ENCODE measurements at places on chromosomes 6 and 20.

DNA sequence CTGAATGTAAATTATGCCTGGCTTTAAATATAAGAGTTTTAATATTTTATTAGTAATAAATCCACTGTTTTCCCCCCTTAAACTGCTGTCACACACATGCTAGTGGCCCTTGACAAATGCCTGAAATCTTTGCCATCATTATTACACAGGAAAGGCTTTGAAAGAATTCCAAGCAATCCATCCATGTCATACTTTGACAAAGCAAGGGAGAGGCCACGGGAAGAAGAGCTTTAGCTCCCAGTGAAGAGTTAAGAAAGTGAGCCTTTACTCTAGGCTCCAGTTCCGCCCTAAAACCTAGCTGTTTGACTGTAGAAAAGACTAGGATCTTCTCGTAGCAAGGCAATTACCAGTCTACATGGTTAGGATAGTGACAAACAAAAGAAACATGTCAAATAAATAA is 147.9 kb downstream of the GMDS start:
- no peak overlapping the region for H3K4me3 ChIP-seq
- DNase-seq = no peak
- H3K27me3 ChIP-seq = no peaks in the 10 kb centered on the region

- no peak overlapping the region for H3K4me3 ChIP-seq
- peaks cover 4% of the 10 kb centered on the region for H3K4me1 ChIP-seq
- DNase-seq = no peak
- H3K27ac ChIP-seq = no peak overlapping the region
- no peaks in the 10 kb centered on the region for H3K36me3 ChIP-seq
- H3K27me3 ChIP-seq = no peaks in the 10 kb centered on the region
Measured at GRCh38 chr20:36060676-36061075, 92.3 kb downstream of the CNBD2 start.

GRCh38 chr20:15899967-15900366 is 673.3 kb downstream of the KIF16B start:
- H3K36me3 ChIP-seq = no peaks in the 10 kb centered on the region
- peaks cover 13% of the 10 kb centered on the region for H3K4me1 ChIP-seq
- H3K27me3 ChIP-seq = peaks cover 8% of the 10 kb centered on the region
- no peak overlapping the region for H3K4me3 ChIP-seq
- DNase-seq = no peak

DNA sequence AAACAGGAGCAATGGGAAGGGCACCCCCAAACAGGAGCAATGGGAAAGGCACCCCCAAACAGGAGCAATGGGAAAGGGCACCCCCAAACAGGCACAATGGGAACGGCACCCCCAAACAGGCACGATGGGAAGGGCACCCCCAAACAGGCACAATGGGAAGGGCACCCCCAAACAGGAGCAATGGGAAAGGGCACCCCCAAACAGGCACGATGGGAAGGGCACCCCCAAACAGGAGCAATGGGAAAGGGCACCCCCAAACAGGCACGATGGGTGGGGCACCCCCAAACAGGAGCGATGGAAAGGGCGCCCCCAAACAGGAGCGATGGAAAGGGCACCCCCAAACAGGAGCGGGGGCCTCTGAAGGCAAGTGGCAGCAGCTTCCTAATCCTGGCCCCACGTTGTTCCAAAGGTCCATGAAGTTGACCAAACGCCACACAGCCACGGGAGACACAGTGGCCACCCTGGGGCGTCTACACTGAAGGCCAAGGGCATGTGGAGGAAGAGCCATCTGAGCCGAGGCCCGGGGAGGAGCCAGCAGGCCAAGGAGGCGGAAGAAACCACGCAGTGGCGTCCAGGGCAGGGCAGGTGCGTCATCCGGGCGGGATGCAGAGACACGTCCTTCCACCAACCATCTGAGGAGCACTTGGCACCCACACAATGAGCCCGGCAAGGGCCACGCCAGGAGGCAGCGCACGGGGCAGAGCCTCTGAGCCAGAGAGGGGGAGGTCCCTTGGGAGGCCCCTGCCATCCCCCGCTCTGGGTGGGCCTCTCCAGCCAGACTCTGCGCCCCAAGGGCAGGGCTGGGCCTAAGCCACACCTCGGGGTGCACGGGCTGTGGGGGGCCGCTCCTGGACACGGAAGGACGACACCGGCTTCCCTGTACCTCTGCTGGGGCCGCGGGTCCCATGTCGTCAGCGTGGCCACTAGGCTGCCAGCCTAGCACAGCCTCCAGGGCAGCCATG is 21.5 kb upstream of the NTSR1 start:
- DNase-seq = no peak
- H3K36me3 ChIP-seq = no peaks in the 10 kb centered on the region
- H3K27ac ChIP-seq = no peak overlapping the region
- no peak overlapping the region for H3K4me3 ChIP-seq
- peaks cover 9% of the 10 kb centered on the region for H3K4me1 ChIP-seq

DNA sequence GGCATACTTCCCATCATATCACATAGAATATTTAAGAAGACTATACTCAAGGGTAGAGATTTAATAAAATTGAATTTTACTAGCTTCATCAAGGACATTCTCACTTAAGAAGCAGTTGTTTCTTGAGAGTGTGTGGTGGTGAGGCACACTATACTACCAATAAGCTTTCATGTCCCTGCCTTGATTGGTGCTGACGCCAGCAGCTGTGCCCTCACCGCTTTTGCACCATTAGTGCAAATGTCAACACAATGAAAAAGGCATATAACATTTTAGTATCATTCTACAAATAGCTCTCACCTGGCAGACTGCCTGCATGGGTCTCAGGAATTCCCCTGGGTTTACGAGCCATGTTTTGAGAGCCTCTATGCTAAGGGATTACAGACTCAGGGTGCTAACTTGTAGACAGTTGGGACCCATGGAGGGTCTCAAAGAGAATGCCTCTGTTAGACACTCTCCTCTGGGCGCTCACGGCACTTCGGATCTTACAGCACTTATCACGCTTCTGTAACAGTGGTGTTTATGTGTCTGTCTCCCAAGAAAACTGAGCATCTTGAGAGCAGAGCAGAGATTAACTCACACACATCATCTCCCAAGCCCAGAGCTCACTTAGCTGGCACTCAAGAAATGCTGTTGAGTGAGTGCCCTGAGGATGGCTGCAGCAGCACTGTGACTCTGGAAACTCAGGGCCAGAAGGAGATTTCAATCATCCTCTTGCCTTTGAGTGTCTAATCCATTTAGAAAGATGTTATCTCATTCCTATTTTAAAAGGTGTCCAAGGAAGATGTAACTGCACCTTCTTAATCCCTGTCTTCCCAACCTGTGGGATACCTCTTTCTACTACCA is 143.3 kb upstream of the GPR6 start:
- H3K27ac ChIP-seq = no peak overlapping the region
- no peak for DNase-seq
- H3K4me1 ChIP-seq = no peaks in the 10 kb centered on the region
- H3K36me3 ChIP-seq = peaks cover 5% of the 10 kb centered on the region

GRCh38 chr6:35914536-35914935 is 6.4 kb downstream of the SRPK1 start:
- H3K36me3 ChIP-seq = peaks cover 62% of the 10 kb centered on the region
- peak overlapping the region; percentile 41 for H3K27ac ChIP-seq
- H3K27me3 ChIP-seq = no peaks in the 10 kb centered on the region
- no peak for DNase-seq
- peaks cover 11% of the 10 kb centered on the region for H3K4me1 ChIP-seq
- H3K4me3 ChIP-seq = no peak overlapping the region

- peaks cover 14% of the 10 kb centered on the region for H3K4me1 ChIP-seq
- DNase-seq = no peak
- H3K27me3 ChIP-seq = peaks cover 63% of the 10 kb centered on the region
- no peaks in the 10 kb centered on the region for H3K36me3 ChIP-seq
- no peak within 1 kb of the TSS for H3K27ac ChIP-seq
Measured at GRCh38 chr6:83853178-83854000, at the start of gene RIPPLY2. TSS of gene RIPPLY2 (plus strand) at chr6:83853360. CDS start at chr6:83853417, 57 bp downstream.

DNA sequence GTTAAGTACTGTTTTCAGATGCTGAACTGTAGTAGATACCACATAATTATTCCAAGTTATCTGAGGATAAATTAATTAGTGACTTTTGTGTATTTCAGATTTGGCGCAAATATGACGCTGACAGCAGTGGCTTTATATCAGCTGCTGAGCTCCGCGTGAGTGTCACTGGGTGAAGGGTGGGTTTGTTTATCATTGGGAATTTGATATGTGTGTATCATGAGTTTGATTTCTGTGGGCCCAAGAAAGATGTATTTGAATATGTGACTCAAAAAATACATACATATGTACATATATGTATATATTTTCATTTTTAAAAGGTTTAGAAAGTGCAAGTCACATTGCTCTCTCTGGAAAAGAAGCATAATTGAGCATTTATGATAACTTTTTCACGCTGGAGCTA is 17.4 kb downstream of the SCGN start:
- no peaks in the 10 kb centered on the region for H3K4me1 ChIP-seq
- H3K27me3 ChIP-seq = peaks cover 20% of the 10 kb centered on the region
- H3K27ac ChIP-seq = no peak overlapping the region
- H3K36me3 ChIP-seq = no peaks in the 10 kb centered on the region
- no peak overlapping the region for H3K4me3 ChIP-seq

- H3K4me3 ChIP-seq = no peak overlapping the region
- no peak overlapping the region for H3K27ac ChIP-seq
- H3K36me3 ChIP-seq = peaks cover 3% of the 10 kb centered on the region
- H3K27me3 ChIP-seq = peaks cover 91% of the 10 kb centered on the region
- DNase-seq = no peak
- peaks cover 13% of the 10 kb centered on the region for H3K4me1 ChIP-seq
Measured at GRCh38 chr20:676967-677366, 1.4 kb upstream of the SCRT2 start.

DNA sequence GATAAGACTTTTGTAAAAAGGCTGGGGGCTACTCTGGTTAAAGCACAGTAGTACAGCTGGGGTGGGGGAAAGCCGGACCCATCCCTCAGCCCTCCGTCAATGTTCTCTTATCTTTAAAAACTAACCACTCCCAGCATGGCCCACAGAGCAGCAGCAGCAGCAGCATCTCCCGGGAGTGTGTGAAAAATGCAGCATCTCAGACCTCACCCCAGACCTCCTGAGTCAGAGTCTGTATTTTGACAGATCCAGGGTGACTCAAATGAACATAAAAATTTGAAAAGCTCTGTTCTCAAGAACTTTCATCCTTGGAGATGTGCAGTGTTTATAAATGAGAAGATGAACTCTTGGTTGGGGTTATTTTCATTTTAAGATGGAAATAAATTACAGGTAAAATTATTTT is 277.7 kb upstream of the ECI2 start:
- no peak overlapping the region for H3K27ac ChIP-seq
- peaks cover 8% of the 10 kb centered on the region for H3K36me3 ChIP-seq
- H3K27me3 ChIP-seq = peaks cover 5% of the 10 kb centered on the region
- H3K4me3 ChIP-seq = no peak overlapping the region
- H3K4me1 ChIP-seq = no peaks in the 10 kb centered on the region
- DNase-seq = no peak

DNA sequence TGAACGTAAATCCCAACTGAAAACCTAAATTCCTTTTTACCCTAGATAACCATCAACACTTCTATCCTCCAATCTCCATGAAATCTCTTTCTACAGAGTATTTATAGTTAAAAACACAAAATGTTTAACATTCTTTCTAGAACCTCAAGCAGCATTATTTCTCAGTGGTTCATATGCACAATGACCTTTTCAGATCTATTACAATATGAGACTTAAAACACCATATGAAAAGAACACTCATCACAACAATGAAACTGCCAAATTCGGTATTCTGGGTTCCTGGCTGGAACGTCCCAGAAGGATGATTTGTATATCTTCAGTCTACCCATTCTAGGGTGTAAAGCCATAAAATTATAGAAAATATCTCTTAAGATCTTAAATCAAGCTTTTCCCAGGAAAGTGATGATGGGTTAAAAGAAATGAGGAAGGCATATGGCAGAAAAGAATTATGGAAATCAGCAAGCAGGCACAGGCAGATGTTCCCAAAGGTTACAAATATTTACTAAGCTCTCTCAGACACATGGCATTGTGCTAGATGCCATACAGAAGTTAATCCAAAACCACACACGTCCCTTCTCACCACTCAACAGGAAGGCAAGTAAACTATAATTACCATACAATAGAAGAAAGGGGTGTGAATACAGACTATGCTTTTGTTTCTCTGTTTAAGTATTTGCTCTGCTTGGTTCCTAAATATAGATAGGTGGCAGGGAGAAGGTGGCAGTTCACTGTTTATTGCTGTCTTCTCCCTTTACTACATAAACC is 118.0 kb downstream of the CHD6 start:
- no peak overlapping the region for H3K4me3 ChIP-seq
- no peak overlapping the region for H3K27ac ChIP-seq
- no peak for DNase-seq
- peaks cover 12% of the 10 kb centered on the region for H3K36me3 ChIP-seq

DNA sequence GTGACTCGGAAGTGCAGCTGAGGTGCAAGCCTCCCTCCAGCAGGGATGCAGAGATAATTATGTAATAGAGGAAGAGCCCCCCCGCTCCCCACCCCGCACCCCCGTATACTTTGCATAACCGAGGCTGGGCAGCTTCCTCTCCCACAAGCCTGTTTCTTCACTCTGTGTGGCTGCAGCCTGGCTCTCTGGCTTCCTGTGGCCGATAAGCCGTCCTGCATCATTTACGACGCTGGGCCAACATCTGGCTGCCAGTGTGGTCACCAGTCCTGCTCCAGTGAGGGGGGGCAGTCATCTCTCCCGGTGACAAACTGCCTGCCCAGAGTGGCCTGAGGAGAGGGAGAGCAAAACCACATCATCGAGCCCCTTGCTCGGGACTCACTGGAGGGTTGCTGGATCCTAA is 59.2 kb downstream of the RBM38 start:
- H3K27ac ChIP-seq = peak overlapping the region; percentile 58
- peak overlapping the region; percentile 65 for H3K4me3 ChIP-seq
- peaks cover 3% of the 10 kb centered on the region for H3K27me3 ChIP-seq
- H3K4me1 ChIP-seq = peaks cover 42% of the 10 kb centered on the region

GRCh38 chr6:33712914-33713313 is 1.4 kb upstream of the UQCC2 start:
- no peak for DNase-seq
- H3K27ac ChIP-seq = no peak overlapping the region
- no peaks in the 10 kb centered on the region for H3K36me3 ChIP-seq

DNA sequence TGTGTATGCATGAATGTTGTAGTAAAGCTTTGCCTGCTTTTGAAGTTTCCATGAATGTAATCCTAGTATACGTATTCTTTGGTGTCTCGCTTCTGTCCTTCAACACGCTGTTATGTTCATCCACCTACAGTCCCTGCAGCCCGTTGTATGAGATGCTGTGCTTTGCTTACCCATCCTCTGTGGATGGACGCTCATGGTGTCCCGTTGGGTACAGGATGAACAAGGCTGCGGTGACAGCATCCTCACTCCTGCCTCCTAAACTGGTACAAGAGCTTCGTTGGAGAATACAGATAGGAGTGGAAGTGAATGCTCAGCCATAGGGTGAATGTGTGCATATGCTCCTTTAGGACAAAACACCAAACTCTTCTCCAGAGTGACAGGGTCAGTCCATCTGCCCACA is 366.2 kb downstream of the ZFAND3 start:
- H3K4me1 ChIP-seq = no peaks in the 10 kb centered on the region
- peaks cover 32% of the 10 kb centered on the region for H3K36me3 ChIP-seq
- no peak for DNase-seq
- H3K27ac ChIP-seq = no peak overlapping the region
- no peaks in the 10 kb centered on the region for H3K27me3 ChIP-seq

Data from naive thymus-derived CD8-positive, alpha-beta T cell (primary cell).